ENCODE measurements at places on chromosomes 11 and 22. TPM values are rescaled to one million over a fixed set of nuclear protein-coding genes. Genes with fewer than 3 reads are reported as not detected.

Gene INS
- total RNA-seq: not detected

Gene OR2AG1
- total RNA-seq: not detected

GRCh38 chr22:46390652-46391301 lies 55.3 kb downstream of the TRMU start:
- DNase-seq: peak; percentile 75

DNA sequence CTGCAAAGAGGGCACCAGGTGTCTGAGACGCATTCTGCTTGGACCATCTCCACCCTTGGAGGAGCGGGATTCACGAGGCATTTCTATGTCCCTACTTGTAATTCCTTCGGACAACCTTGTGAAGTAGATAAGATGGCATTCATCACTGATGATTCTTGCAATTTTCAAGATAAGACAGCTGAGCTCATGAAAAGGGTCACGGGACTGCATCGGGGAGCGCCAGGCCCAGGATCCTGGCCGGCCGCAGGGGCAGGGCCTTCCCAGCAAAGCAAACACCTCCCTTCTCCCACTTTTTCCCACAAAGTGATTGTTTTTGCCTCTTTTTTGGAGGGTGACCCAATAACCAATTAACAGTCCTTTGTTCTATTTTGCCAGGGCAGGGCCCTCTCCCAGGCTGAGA lies 8.4 kb downstream of the LIF start:
- no peak for DNase-seq

DNA sequence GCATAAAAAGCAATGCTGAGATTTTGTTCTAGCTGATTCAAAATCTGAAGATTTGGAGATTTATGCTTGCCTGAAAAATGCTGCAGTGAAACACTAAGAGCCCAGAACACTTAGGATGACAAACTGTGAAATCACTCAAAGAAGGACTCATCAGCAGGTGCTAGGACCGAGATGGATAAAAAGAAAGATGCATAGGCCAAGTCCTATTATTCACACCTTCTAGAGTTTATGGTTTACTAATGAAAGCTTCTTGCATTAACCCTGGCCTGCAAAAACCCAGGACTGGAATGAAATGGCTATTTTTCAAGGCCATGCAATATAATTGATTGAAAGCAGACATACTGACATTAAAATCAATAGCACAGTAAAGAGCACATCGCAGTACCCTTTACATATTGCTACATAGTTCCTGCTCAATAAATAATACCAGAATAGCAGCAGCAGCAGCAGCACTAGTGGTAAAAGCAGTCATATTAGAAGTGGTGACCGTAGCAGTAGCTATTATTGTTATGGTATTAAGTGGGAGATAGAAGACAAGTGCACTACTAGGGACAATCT lies 161.7 kb downstream of the RAB38 start:
- no peak for DNase-seq

Gene P2RY6
- total RNA-seq: not detected

Gene SCARF2
- 15.0 TPM for total RNA-seq

All from H7 (cell line).